ENCODE measurements at places on chromosomes 7 and 10. TPM values are rescaled to one million over a fixed set of nuclear protein-coding genes. Genes with fewer than 3 reads are reported as not detected.

DNA sequence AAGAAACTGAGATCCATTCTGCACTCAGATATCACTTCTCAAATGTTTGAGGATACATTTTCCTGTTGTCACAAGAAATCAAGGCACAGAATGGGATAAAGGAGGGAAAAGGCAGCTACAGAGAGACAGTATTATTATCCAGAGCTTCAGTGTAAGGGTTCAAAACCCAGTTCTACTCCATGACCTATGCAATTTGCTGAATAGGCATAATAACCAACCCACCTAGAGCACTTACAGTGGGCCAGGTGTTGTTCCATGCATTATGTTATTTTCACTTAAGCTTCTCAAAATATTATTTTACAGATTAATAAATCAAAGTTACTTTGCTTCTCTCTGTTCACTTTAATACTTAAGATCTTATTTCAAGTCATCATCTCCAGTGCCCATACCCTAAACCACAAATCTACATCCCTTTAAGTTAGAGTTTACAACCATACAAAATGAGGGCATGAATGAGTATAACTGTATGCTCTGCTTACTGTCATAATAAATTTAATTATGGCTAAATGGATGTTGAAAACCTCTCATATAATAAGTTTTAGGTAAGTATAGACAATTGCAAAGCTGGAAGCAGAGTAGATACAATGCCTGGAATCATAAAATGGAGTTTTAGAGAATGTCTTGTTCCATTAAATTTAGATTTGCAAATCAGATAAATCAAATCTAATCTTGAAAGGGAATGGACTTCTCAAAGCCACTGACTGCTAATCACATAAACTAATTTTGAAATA, 28.1 kb upstream of the PCLO start:
- no peak for DNase-seq

DNA sequence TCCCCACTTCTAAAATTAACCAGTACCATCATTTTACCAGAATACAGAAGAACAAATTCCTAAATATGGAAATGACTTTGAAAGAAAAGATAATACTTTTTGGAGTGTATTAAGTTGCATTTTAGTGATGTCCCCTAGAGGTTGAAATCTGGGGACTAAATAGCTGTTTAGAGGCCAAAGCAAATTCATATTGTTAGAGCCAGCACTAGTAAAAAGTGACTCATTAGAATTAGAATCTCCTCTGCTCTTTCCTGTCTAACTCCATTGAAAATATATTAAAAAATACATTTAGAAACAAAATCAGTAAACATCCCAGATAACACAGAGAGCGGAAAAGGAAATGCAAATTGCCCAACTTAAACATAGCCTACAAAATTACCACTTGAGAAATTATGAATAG, 1189.6 kb upstream of the C7orf33 start:
- DNase-seq, result no peak

- no peak for DNase-seq
Observed at GRCh38 chr7:69561266-69561960, 36.9 kb upstream of the AUTS2 start.

INA gene
- total RNA-seq, result 6.2 TPM

- no peak for DNase-seq
Observed at GRCh38 chr7:157895520-157896375, 558.9 kb downstream of the DNAJB6 start.

DNA sequence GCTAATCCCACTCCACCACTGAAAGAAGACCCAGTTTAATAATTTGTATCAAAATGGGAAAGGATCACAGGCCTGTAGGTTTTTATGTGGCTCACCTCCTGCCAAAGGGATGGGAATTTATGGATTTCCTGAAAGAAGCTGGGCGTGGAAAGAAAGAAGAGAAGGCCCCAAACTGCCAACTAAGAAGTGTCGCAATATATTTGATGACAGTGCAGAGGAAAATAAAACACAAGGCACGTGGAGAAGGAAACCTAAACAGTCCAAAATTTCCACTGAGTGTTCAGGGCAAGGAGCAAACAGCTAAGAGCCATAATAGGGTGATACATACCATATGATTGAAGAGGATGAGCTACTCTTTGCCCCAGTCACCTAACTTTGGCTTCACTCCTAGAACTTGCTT, 667.2 kb downstream of the GATA3 start:
- no peak for DNase-seq

- no peak for DNase-seq
Observed at GRCh38 chr10:65769828-65770227, 1156.0 kb upstream of the LRRTM3 start.

GRCh38 chr7:76193466-76193865, 8.2 kb upstream of the SRRM3 start:
- DNase-seq, result no peak

- no peak for DNase-seq
Observed at GRCh38 chr7:101828301-101829020, 11.0 kb downstream of the CUX1 start.

DNA sequence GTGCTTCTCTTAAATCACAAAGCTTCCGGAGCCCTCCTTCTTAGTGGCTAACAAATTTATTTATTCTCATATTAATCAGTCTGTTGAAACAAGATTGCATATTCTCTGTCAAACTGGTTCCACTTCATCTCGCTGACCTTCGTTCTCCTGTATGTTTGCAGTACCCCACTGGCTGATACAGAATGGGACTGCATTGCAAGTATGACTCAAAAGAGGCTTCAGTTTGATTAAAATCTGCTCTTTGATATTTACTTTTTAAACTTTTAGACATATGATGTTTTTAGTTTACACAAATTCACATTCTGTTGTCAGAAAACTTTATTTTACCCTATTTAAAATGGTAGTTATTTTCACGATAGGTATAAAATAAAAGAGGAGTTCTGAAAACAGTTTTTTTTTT, 14.3 kb upstream of the ARHGAP12 start:
- DNase-seq, result no peak

GRCh38 chr10:128307820-128308219, 181.6 kb upstream of the MKI67 start:
- no peak for DNase-seq

CRTAC1 gene
- total RNA-seq, result 4.6 TPM

DNA sequence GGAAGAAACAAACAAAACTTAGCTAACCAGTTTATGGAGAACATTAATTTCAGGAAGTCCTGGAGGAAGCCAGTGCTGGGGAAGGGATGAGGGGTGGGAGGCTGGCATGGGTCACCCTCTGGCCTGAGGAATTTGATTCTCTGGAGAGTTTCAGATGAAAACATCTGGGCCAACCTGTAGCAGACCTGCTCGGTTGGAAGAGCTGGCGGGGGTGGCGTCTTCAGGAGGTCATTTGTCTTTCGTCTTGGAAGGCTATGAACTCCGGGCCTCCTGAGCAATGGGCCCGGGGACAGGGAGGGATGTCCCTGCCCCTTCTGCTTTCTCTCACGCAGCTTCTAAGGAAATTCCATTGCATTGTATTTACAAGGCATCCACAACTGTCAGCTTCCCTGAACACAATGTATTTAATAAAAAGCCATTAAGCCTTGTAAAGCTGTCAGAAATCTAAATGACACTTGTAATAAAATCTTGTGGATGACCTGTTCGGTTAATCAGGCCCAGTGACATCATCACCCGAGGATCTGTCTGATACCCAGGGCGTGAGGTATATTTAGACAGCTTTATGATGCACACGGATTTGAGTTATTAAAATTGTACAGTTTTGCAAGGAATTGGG, 250.5 kb downstream of the RAB11FIP2 start:
- DNase-seq, result no peak

TCF7L2 gene
- 103 TPM for total RNA-seq

CDC123 gene
- total RNA-seq, result 71.1 TPM

DNA sequence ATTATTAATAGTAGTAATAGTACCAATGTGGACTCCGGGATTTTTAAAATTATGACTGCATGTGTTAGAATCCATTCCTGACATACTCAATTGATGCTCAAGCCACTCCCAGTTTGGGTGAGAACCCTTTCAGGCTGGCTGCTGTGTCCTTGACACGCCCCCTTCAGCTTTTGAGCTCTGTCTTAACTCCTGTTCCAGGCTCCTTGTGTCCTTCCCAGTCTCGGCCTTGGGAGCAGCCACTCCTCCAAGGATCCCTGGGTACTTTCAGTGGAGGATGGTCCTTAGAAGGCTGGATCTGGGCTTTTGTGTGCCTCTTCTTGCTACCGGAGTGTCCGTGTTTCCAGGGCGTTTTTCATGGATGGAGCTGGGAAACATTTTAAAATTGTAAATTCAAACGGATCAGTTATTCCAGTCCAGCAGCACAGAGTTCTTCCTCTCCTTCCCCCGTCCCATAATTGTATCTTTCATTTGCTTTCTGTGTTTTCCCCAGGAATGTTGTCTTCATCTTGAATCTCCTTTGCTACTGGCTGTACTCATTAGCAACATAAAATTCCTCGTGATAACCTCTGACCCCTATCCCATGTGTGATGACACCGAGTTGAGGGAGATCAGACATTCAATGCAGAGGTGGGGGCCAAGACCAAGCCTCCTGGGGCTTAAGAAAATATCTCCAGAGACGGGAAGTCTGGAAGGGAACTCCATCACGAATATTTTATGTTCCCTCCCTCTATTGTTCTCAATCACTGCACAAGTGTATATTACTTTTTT, 40.0 kb upstream of the PFKFB3 start:
- no peak for DNase-seq

CCDC146 gene
- 14.8 TPM for total RNA-seq

GPR26 gene
- total RNA-seq, result not detected

NANOS1 gene
- 2.7 TPM for total RNA-seq

DNA sequence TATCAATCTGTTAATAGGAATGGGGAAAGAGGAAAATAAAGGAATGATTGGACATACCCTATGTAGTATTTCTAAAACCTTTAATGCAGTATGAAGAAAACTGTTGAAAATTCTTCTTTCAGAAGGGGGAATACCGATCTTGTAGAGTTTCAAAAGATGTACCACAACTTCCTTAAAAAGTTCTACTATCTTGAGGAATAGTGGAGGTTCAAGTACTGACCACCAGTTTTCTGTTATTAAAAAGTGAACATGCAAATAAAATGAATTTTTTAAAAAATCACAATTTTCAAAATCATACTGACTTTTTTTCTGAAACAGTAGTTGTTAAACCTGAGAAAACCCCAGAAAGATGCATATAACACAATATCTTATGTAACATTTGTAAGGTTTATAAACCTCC, 86.5 kb downstream of the HERC4 start:
- no peak for DNase-seq

- no peak for DNase-seq
Observed at GRCh38 chr7:47366211-47366610, 215.7 kb downstream of the TNS3 start.

GNAT3 gene
- not detected for total RNA-seq

GRCh38 chr10:96401036-96401435, 42.2 kb upstream of the OPALIN start:
- no peak for DNase-seq

CALN1 gene
- total RNA-seq, result 0.62 TPM

- DNase-seq, result no peak
Observed at GRCh38 chr7:155234950-155235789, 62.5 kb upstream of the INSIG1 start.

GRCh38 chr7:47737601-47738000, 155.7 kb upstream of the TNS3 start:
- no peak for DNase-seq

SLC35G1 gene
- total RNA-seq, result 7.3 TPM

GRCh38 chr7:130989101-130989795, 255.2 kb upstream of the KLF14 start:
- no peak for DNase-seq

GRCh38 chr7:95927756-95928155, 155.4 kb downstream of the DYNC1I1 start:
- no peak for DNase-seq

PRSS2 gene
- 5.3 TPM for total RNA-seq

DNA sequence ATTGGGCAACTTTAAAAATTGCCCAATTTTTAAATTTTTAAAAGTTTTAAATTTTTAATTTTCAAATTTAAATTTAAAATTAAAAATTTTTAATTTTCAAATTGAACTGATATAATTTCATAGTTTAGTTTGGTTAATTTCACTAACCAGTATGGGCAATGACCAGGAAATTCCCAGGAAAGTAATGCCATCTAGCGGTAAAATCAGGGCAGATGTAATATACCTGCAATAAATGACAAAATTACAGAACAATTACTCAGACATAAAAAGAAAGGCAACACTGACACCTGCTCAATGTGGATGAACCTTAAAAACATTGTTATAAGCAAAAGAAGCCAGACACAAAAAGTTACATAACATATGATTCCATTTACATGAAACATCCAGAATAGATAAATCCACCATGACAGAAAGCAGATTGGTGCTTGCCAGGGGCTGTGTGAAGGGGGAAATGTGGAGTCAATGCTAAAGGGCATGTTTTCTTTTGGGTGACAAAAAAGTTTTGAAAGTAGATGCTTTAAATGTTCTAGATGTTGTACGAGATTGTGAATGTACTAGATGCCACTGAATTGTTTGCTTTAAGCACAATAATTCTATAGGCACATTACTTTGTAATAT, 28.6 kb upstream of the SLC16A12 start:
- DNase-seq, result no peak

CDHR3 gene
- total RNA-seq, result 21.5 TPM

DNA sequence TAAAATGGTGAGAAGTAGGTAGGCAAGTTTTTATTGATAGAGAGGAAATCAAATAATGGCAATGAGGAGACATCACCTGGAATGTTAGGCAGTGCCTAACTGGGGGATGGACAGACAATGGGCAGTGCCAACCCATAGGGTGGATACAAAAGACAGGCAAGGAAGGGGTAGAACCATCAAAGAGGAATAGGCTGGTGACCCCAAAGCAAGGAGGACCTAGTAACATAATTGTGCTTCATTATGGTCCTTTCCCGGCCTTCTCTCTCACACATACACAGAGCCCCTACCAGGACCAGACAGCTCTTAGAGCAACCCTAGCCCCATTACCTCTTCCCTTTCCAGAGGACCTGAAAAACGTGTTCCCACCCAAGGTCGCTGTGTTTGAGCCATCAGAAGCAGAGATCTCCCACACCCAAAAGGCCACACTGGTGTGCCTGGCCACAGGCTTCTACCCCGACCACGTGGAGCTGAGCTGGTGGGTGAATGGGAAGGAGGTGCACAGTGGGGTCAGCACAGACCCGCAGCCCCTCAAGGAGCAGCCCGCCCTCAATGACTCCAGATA, 30.0 kb downstream of the PRSS2 start:
- no peak for DNase-seq
